ENCODE measurements at places on chromosomes 7 and 10.

GRCh38 chr7:91784469-91784868 is 96.0 kb downstream of the MTERF1 start:
- DNase-seq: no peak

- no peak for DNase-seq
These were observed at the start of gene HIP1 for GRCh38 chr7:75738604-75738974. Gene HIP1 (minus strand): TSS chr7:75738941. CDS start chr7:75738920, 21 bp downstream.

DNA sequence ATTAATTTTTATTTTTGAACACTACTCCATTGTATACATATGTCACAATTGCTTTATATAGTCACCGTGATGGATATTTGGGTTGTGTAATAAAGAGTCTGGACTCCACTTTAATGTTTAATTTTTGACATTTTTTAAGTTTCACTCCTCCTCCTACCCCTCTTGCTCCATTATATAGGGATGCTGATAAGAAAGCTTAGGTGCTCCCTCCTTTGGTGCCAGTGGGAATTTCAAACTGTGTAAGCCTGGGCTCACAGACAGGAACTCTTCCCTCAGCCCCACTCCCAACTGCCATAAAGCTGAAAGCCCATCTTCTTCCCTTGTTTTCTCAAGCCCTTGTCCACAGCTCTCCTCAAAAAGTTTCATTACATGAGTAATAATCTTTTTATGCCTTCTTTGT is 47.6 kb downstream of the TWIST1 start:
- no peak for DNase-seq

- DNase-seq: no peak
These were observed 5.3 kb downstream of the GET4 start for GRCh38 chr7:881441-882234.

DNA sequence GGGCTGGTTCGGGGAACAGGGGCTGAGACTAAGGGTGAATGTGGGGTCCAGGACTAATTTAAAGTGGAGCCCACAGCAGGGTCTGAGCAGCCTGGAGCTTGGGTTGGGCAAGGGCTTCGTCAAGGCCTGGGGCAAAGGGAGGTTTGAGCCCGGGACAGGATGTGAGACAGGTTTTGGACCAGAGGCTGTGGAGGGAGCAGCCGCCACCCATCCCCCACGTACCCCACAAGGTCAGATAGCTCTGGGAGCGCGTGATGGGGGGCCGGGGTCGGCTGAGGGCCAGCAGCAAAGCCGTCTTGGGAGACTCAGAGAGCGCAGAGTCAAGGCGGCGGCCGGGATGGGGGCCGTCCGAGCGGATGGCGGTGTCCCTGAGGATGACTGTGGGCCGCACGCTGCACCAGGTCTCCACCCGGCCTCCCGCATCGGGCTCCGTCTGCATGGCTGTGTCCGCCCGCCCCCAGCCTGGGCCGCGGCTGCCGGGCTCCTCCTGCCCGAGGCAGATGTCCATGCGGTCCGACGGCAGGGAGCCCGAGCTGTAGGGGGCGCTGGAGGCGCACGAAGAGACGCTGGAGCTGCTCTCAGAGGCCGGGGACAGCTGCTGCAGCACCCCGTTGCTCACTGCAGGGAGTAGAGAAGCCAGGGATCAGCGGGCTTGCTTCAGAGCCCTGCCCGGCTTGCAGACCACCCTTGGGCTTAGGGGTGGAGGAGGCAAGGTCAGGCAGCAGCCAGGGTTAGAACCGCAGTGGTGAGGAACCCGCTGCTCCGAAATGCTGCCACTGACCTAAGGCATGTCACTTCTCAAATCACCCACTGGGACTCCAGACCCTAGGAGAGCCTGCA is 12.1 kb downstream of the PDZD7 start:
- DNase-seq: peak; percentile 53

GRCh38 chr10:118840071-118840775 is 85.5 kb upstream of the CACUL1 start:
- DNase-seq: no peak

DNA sequence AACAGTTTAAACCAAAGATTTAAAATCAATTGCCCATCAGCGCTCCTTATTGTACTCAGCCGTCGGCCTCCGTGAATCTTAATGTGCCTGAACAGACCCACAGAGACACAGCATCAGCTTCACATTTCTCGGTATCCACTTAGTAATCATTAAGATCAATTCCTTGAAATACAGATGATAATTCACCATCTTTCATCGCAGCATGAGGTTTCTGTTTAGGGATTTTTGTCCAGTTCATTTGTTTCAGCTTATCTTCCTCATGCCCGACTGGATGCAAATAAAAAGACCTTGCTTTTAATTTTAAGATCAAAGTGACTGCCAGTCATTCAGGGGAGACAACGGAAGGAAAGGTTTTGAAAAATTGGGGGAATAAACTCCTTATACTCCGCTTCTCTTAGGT is 207.8 kb downstream of the WDR37 start:
- DNase-seq: no peak

GRCh38 chr10:23096802-23097549 is 1.6 kb downstream of the MSRB2 start:
- DNase-seq: no peak

DNA sequence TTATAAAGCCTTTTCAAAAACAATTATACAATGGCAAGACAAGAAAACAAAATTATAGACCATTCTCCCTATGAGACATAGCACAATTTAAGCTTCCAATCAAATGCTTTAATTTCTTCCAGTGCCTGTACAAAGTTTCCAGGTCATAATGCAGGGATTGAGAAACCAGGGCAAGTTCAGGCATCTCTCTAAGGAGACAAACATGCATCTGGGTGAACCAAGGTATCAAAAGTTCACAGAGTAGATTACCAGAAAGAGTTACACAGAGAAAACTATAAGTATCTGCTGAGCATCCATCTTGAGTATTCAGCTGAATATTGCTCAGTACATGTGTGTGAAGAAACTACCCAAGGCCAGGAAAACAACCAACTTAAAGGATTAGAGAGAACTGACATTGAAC is 89.1 kb downstream of the COL28A1 start:
- DNase-seq: no peak

GRCh38 chr7:15643000-15643705 is 43.3 kb downstream of the MEOX2 start:
- DNase-seq: no peak

GRCh38 chr7:138890499-138891445 is 90.4 kb downstream of the KIAA1549 start:
- DNase-seq: no peak

GRCh38 chr10:61321041-61321857 is 131.9 kb downstream of the TMEM26 start:
- no peak for DNase-seq

DNA sequence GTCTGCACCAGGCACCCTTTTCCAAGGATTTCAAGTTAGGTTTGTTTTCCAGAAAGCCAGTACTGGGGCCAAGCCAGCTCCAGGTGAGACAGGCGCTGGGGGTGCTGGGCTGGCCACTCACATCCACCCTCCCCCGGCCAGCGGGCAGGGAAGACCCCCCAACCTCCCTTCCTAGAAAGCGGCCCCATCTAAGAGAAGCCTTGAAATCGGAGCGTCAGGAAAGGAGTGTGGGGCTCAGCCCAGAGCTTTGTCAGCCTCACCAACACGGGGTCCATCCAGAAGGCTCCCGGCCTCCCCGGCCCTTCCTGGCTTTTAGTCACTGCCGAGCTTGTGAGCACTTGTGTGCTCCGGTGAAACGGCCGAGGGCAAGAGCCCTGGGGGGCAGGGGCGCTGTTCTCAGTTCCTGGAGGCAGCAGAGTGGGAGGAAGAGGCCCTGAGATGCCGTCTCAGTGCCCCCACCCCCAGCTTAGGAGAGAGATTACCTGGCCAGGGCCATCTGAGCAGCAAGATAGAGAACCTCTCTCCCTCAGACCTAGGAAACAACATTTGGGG is 39.6 kb downstream of the PDGFA start:
- DNase-seq: no peak

Measured in stimulated activated CD4-positive, alpha-beta T cell treated with anti-CD3 and anti-CD28 coated beads, TNF-alpha, amount 100 ng/mL, for 4 hours (primary cell).